ENCODE measurements at places on chromosomes 5 and 9. TPM values are rescaled to one million over a fixed set of nuclear protein-coding genes. Genes with fewer than 3 reads are reported as not detected.

DNA sequence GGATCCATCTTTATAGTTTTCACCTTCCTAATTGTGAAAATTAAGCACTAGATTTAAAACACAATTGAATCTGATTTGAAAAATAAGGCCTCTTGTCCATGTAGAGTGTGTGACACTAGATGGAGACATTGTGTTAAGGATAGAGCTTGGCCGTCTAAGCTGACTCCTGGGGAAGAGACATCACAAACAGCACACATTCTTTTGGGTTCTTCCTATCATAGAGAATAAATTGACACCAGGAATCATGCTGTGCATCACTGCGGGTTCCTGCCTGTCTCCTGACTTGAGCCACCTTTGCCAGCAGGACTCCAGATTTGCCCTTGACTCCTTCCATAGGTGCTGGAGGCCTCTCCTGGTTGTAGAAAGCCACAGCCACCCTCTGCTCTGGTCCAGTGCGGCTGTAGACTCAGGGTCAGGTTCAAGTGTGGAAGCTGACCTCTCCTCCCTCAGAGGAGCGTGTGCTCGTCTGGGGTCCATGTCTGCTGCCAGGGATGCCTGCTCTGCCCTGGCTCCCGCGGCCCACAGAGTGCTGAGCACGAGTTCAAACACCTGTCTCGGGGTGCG is 11.2 kb downstream of the ROPN1L start:
- H3K4me1 ChIP-seq = no peaks in the 10 kb centered on the region
- no peaks in the 10 kb centered on the region for H3K27me3 ChIP-seq
- H3K36me3 ChIP-seq = no peaks in the 10 kb centered on the region
- no peak overlapping the region for H3K27ac ChIP-seq
- no peak for DNase-seq
- H3K4me3 ChIP-seq = no peak overlapping the region

DNA sequence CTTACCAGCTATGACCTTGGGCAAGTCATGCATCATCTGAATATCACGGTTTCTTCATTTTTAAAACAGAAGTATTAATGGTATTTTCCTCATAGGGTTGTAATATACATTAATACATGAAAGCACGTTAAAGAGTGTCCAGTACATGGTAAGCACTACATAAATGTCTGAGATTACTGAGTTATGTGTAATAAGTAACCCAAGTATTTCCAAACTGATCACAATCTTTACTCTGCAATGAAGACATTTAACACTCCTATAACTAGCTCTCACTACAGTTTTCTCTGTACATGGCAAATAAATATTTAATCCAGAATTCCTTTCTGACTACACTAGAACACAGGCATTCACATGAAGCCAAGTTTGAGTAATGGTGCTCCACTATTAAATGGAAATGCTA is 4.0 kb downstream of the GLDC start:
- H3K36me3 ChIP-seq = no peaks in the 10 kb centered on the region
- no peak overlapping the region for H3K4me3 ChIP-seq
- peaks cover 4% of the 10 kb centered on the region for H3K4me1 ChIP-seq

- no peak for DNase-seq
- no peak overlapping the region for H3K4me3 ChIP-seq
- H3K27ac ChIP-seq = no peak overlapping the region
- no peaks in the 10 kb centered on the region for H3K36me3 ChIP-seq
- H3K4me1 ChIP-seq = no peaks in the 10 kb centered on the region
- H3K27me3 ChIP-seq = no peaks in the 10 kb centered on the region
These were observed 28.9 kb downstream of the HABP4 start for GRCh38 chr9:96478829-96479371.

- H3K4me3 ChIP-seq = no peak overlapping the region
- no peaks in the 10 kb centered on the region for H3K36me3 ChIP-seq
- no peaks in the 10 kb centered on the region for H3K27me3 ChIP-seq
- no peaks in the 10 kb centered on the region for H3K4me1 ChIP-seq
These were observed 2.6 kb upstream of the SVEP1 start for GRCh38 chr9:110582156-110582555.

DNA sequence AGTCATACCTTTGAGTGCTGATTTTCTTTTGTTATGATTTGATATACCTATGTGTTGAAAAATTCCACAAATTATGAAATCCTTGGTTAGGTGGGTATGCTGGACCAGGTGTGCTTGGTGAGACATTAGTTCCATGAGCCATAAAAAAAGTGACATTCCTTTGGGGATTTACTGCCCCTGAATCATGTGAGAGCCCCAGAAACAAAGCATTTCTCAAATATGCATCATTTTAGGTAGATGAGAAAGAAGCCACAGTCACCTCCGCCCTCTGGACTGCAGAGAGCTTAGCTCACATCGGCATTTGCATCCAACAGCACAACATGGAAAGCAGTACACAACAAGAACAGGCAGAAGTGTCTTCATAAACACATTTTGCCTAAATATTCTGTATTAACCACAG is 55.3 kb downstream of the DAP start:
- H3K27me3 ChIP-seq = no peaks in the 10 kb centered on the region
- no peaks in the 10 kb centered on the region for H3K36me3 ChIP-seq
- no peak overlapping the region for H3K4me3 ChIP-seq
- no peak overlapping the region for H3K27ac ChIP-seq
- DNase-seq = no peak

DNA sequence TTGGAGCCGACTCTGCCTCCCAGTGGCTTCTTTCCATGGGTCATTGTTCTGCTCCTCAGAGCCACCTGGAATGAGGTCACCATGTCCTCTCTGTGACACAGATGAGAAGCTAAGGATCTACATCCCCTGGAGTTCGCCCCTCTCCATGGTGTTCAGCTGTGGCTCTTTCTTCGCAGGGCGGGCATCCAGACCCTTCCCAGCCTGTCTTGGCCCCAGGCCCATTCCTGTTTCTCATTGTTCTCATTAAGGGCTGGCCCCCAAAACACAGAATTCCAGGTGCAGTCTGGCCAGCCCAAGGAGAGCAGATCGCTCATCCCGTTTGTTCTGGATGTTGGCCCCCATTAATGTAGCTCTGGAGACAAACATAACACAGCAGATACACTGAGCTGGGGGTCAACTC is 66.4 kb upstream of the COL15A1 start:
- no peak overlapping the region for H3K27ac ChIP-seq
- H3K4me1 ChIP-seq = no peaks in the 10 kb centered on the region
- no peak for DNase-seq
- no peaks in the 10 kb centered on the region for H3K27me3 ChIP-seq

- H3K36me3 ChIP-seq = peaks cover 4% of the 10 kb centered on the region
- no peak overlapping the region for H3K27ac ChIP-seq
- no peaks in the 10 kb centered on the region for H3K27me3 ChIP-seq
- H3K4me1 ChIP-seq = no peaks in the 10 kb centered on the region
- DNase-seq = no peak
These were observed 38.8 kb downstream of the CWC27 start for GRCh38 chr5:64807520-64807919.

DNA sequence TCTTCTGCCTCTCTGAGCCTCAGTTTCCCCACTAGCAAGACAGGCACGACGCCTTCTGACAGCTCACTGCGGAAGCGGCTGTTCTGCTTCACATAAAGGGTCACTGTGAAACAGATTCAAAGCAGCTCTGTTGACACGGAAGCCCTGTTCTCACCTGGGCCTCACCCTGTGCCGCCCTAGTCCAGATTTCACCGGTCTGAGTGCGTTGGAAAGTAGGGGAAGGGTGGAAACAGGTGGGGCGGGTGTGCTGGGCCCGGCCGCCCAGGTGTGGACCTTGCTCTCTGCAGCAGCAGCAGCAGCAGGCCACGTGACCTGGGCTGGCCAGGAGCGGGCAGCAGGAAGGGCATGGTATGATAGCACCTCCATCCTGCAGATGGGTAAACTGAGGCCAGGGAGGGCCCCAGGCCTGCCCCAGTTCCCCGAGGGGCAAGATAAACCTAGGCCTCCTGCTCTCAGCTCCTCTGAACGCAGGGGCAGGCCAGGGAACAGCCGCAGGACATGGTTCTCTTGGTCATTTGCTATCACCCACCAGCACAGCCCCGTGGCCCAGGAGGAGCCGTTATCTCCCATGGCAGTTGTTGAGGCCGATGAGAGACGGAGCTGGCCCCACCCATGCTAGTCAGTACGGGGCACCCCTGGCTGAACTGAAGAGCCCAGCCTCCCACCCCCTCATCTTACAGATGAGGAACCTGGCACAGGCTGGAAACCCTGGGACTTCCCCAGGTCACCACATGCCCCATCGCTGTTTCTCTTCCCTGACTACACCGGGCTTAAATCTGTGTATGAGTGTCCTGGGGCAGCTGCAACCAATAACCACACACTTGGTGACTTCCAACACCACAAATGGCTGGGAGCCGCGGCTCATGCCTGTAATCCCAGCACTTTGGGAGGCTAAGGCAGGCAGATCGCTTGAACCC is 12.1 kb downstream of the PTGES2 start:
- DNase-seq = peak; percentile 91
- H3K4me1 ChIP-seq = peaks cover 3% of the 10 kb centered on the region
- peak overlapping the region; percentile 92 for H3K27ac ChIP-seq
- H3K4me3 ChIP-seq = peak overlapping the region; percentile 6

GRCh38 chr5:82106756-82107155 is 134.9 kb downstream of the ATG10 start:
- H3K27ac ChIP-seq = no peak overlapping the region
- no peak overlapping the region for H3K4me3 ChIP-seq
- DNase-seq = no peak
- no peaks in the 10 kb centered on the region for H3K36me3 ChIP-seq
- peaks cover 6% of the 10 kb centered on the region for H3K4me1 ChIP-seq

- H3K36me3 ChIP-seq = no peaks in the 10 kb centered on the region
- H3K27me3 ChIP-seq = no peaks in the 10 kb centered on the region
- H3K4me3 ChIP-seq = no peak overlapping the region
- no peaks in the 10 kb centered on the region for H3K4me1 ChIP-seq
These were observed 156.1 kb downstream of the SNX18 start for GRCh38 chr5:54673523-54674225.

DNA sequence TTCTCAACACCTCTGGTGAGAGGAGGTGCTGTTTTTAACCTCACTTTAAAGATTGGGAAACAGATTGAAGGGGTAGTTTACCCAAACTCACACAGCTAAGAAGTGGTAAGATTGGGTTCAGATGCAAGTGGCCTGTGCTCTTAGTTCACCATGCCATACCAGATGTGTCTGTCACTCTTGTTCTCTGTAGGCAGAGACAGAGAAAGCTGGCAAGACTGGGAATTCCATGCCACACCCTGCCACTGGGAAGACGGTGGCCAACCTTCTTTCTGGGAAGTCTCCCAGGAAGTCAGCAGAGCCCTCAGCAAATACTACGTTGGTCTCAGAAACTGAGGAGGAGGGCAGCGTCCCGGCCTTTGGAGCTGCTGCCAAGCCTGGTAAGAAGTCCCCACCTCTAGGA is 11.0 kb downstream of the TCOF1 start:
- H3K4me1 ChIP-seq = no peaks in the 10 kb centered on the region
- no peaks in the 10 kb centered on the region for H3K27me3 ChIP-seq
- H3K27ac ChIP-seq = no peak overlapping the region
- no peak overlapping the region for H3K4me3 ChIP-seq
- H3K36me3 ChIP-seq = no peaks in the 10 kb centered on the region

Gene TCF7
- 4.6 TPM for polyA plus RNA-seq

Gene LRRC19
- not detected for polyA plus RNA-seq

Gene RGMB
- 5.2 TPM for polyA plus RNA-seq

Gene OR2K2
- polyA plus RNA-seq = not detected

Gene STK32A
- 1.7 TPM for polyA plus RNA-seq

Gene SLC36A3
- polyA plus RNA-seq = not detected

Gene GMCL2
- not detected for polyA plus RNA-seq
